ENCODE measurements at places on chromosomes 11 and 22.

DNA sequence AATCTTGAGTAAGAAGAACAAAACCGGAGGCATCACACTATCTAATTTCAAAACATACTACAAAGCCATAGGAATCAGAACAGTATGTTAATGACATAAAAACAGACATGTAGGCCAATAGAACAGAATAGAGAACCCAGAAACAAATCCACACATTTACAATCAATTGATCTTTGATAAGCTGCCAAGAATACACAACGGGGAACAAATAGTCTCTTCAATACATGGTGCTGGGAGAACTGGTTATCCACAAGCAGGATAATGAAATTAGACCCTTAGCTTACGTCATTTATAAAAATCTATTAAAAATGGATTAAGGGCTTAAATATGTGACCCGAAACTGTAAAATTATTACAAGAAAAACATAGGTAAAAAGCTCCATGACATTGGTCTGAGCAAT, 417.7 kb downstream of the INSC start:
- no peak for DNase-seq

- DNase-seq: no peak
Observed at GRCh38 chr22:30885591-30885990, 83.0 kb downstream of the MORC2 start.

DNA sequence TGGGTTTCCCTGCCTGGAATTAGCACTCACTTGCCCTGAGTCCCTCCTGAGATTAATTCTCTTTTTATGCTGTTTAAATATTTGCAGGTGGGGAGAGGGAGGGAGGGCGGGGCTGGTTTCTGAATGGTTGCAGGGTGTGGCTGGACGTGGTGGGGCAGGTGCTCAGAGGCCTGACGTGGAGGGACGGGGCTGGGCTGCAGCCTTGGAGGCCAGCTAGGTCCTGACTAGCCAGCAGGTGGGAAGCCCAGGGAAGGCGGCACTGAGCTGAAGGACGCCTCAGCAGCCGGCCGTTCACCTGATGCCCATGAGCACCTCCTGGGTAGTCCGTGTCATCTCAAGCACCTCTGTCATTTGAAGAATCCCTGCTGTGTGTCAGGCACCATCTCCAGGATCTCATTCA, 21.3 kb downstream of the SGSM1 start:
- no peak for DNase-seq

GRCh38 chr11:68309621-68310185, 2.7 kb upstream of the LRP5 start:
- no peak for DNase-seq

DNA sequence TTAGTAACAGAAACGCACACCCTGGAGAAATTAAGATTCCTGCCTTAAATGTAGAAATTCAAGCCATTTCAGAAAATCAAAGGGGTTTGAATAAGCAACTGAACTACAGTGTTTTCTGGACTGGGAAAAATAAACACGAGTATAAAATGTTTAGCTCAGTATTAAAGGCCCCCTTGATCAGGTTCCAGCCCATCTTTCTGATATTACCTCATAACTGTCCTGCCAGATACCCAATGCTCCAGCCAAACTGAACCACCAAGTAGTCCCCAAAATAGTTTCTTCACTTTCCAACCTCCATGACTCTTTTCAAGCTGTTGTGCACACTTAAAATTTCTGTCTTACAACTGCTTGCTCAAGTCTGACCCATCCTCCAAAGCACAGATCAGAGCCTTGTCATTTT, 54.4 kb downstream of the SERGEF start:
- DNase-seq: no peak

DNA sequence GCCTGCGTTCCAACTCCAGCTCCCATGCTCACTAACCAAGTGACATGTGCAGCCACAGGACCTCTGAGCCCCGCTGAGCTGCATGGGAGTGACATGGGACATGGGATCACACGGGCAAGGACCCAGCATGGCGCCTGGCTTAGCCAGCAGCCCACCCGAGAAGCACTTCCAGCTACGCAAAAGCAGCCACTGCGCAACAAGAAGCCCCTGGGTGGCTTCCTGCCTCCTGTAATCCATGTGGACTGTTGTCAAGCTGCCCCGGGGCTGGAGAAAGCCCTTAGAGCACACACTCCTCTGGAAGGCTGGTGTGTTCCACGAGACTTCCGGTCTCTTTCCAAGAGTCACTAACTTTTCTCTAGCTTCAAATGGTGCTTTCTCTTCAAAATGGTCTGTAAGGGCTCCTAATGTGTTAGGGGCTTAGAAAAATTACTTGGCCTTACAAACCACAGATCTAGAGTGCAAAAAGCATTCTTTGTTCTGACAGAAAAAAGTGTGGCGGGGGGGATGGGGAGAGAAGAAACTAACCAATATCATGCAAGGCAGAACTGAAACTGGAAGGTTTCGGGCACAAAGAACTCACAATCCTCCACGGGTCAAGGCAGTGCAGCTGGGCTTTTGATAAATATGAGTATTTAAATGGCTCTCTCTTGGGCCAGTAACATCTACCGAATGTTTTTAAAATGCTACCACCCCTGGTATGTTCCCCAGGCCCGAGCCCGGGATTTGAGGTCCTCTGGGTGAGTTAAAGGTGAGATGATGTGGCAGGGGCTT, 5.5 kb downstream of the C11orf24 start:
- DNase-seq: no peak

DNA sequence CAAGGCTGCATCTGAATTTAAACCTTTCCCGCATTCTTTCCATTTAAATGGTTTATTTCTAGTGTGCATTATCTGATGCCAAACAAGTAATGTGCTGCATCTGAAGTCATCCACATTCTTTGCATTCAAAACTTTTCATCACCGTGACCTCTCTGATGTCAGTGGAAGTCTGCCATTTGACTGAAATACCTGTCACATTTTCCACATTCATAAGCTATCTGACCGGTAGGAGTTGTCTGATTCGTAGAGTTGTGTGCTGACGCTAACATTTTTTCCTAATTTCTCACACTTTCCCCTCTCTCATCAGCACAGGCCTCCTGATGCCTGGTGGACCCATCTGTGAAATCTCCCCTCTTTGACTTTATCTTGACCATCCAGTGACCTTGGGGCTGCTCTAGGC, 79.9 kb upstream of the BARX2 start:
- no peak for DNase-seq

- DNase-seq: no peak
Observed at GRCh38 chr22:47407461-47408025, 645.1 kb downstream of the TBC1D22A start.

- DNase-seq: no peak
Observed at GRCh38 chr11:44750551-44751465, 24.0 kb downstream of the TSPAN18 start.

DNA sequence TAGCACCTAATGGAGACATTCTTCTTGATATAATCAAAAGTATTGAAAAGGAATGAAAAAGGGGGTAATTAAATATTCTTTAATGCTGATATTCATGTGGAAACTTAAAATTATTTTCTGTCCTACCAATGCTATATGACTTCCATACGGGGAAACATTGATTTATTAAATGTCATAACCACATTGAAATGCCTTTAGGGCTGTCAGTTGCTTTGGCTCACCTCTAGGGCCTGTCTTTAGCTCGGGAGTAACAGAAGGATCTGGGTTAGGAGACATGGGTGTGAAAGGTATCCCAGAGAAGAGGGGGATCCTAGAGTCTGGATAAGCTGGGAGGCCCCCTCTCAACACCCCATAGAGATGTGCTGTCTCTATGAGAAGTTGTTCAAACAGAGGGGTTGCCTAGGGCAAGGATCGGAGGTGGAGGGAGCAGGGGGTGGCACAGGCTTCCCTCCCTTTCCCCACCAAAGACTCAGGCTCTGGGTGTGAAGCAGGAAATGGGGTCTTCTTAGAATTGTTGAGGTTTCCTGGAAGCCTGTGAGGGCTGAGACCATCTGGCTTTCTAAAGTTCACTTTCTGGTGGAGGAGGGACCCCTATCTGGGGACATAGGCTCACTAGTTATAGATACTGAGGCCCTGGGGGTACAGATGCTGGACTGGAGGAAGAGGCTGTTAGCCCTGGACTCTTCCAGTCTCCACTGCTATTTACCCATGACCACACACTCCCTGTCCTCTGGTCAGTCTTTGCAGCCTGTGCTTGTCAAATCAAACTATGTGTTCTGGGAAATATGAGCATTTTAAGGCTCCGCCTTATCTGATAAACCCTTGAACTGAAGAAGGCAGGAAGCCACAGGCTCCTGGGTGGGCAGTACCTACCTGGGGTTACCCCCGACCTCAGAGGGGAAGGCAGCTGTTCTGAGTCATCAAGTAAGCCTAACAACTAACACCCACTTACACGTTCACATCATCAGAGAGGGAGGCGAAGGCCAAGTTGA, 55.8 kb upstream of the RRAS2 start:
- DNase-seq: no peak

DNA sequence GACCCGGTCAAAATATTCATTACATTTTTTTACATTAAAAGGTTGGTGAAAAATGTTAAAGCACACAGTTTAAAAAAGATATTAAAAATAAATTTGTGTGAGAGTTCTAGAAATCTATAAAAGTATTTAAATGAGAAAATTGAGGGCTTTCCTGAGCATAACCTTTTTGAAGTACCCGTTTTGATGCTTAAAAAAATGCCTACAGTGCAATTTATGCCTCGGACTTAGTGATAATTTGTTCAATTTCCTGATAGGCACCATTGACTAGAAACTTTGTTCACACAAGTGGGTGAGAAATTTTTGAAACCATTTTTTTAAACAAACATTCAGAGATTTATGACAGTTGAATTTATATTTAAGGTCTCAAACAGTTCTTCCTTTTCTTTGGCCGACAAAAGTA, 29.7 kb upstream of the B3GAT1 start:
- DNase-seq: no peak

GRCh38 chr11:10796191-10796590, 12.5 kb downstream of the EIF4G2 start:
- no peak for DNase-seq

DNA sequence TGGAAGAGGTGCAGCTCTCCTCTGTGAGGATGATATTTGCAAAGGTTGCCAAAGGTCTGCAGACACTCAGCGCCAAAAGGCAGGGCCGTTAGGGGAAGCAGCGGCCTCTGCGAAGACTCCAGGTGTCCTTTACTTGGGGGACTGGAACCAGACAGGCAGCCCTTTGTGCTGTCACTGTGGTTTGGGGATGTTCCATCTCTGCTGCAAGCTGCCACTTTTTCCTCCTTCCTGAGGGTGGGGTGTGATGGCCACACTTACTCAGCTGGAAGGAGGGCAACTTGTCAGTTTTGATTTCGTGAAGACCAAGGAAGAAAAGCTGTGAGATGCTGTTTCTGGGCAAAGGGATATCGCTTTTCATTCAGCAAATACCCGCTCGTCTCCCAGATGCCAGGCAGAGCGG, 96.5 kb upstream of the PRR5 start:
- no peak for DNase-seq

GRCh38 chr22:36301384-36301828, 48.5 kb downstream of the APOL1 start:
- peak; percentile 87 for DNase-seq

DNA sequence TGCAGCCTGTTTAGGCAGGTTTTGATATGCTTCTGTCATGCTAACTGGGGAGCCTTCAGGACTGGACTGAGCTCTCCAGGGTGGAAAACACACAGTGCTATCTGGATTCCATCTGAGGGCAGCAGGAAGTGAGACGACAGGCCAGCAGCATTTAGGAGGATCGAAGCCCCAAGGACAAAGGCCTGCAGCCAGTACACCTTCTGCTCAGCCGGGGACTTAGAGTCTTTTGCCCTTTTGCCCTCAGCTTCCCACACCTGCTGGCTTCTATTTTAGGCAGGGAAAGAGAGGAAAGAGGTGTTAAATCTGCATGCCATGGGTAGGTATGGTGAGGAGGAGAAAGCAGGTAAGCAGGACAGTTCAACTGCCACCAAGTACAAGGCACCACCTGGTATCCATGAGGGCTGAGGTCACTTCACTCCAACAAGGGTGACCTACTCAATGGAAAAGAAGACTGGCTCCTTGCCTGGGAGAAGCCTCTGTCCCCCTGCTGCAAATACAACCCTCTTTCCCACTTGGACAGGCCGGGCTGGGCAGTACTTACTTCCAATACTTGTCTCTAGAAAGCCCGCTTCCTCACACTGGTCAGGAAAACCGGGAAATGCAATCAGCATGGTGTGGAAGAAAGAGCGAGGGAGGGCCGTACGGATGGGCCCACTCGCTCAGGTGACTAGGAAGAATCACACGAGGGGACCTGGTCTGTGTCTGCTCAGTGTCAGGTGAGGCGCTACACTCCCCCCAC, 12.3 kb downstream of the LARGE2 start:
- no peak for DNase-seq

DNA sequence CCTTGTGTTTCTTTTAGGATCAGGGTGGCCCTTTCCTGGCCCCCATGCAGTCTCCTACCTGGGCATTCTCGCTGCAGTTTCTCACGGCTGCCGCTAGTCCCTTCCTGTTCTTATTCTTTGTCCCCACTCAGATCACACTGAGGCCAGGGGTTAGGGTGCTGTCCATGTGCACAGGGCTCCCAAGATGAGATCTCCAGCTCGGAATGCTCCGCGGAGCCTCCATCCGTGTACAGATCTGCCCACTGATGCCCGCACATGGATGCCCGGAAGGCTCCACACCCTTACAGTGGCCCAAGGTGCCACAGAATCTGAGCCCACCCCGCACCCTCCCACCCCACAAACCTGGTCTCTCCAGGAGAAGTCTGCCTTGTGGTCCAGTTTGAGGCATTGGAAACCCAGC, 457.3 kb downstream of the TBC1D22A start:
- DNase-seq: no peak

DNA sequence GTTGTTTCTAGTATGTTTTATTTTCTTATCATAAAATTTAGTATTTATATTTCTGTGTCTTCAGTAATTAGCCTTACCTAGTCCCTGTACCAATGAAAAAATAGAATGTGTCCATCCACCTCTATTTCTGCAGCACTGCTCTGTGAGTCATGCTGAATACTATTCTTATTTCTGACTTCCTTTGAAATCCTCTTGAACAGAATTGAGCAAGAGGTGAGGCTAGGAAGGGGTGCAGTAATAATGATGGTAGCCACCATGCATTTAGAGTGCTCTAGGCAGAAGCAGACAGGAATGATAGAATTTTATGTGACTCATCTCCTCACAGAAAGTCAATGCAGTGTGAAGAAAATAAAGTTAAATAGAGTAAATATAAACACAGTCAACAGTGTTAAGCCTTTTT, 60.0 kb downstream of the OR10A6 start:
- DNase-seq: no peak

GRCh38 chr11:10080138-10080537, 213.9 kb downstream of the SBF2 start:
- peak; percentile 9 for DNase-seq

GRCh38 chr11:1421291-1421690, 31.6 kb downstream of the BRSK2 start:
- no peak for DNase-seq

DNA sequence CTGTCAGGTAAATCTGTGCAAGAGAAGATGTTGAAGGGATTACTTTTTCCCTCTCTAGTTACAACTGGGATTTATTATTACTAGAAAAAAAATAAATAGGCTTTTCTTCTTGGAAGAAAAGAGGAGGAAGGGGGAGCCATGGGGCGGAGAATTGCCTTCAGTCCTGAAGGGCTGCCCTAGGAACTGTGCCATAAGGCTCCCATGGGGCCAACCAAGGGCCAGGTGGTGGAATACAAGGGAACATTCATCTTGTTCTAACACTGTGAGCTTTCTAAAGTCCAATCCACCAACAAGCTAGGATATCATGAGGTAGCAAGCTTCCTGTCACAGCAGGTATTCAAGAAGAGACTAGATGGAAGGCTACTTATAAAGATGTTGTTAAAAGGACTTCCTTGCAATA, 24.8 kb upstream of the NRIP3 start:
- no peak for DNase-seq

GRCh38 chr22:30150212-30150611, 69.9 kb downstream of the HORMAD2 start:
- DNase-seq: no peak

GRCh38 chr11:45525393-45525792, 140.0 kb downstream of the CHST1 start:
- peak; percentile 37 for DNase-seq

- DNase-seq: no peak
Observed at GRCh38 chr11:94494126-94494680, 419 bp downstream of the ANKRD49 start.
